ENCODE measurements at places on chromosomes 7 and 10.

DNA sequence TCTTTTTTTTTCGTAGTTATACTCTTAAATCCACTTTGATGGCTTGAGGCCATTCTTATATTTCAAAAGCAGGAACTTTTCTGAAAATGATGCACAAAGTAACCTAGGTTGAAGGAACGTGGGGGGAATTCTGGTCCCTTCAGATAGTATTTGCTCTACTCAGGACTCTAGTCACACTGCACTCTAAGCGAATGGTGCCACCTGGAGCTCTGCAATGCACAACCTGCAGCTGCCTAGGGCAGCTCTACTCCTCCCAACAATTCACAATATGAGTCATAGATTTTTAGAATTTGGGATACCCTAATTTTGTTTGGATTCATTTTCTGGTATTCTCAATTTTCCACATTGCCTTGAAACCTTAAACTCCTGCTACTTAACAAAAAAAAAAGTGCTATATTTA lies 17.3 kb downstream of the SYPL1 start:
- no peak for DNase-seq
- no peak overlapping the region for H3K27ac ChIP-seq
- peaks cover 86% of the 10 kb centered on the region for H3K36me3 ChIP-seq
- no peaks in the 10 kb centered on the region for H3K27me3 ChIP-seq
- H3K4me3 ChIP-seq, result no peak overlapping the region
- H3K4me1 ChIP-seq, result peaks cover 6% of the 10 kb centered on the region

GRCh38 chr10:3835770-3836169 lies 50.8 kb upstream of the KLF6 start:
- DNase-seq, result no peak
- no peaks in the 10 kb centered on the region for H3K4me1 ChIP-seq
- no peaks in the 10 kb centered on the region for H3K36me3 ChIP-seq
- H3K4me3 ChIP-seq, result no peak overlapping the region
- no peaks in the 10 kb centered on the region for H3K27me3 ChIP-seq

GRCh38 chr10:45399113-45399512 lies 25.1 kb downstream of the ALOX5 start:
- no peaks in the 10 kb centered on the region for H3K4me1 ChIP-seq
- no peaks in the 10 kb centered on the region for H3K36me3 ChIP-seq
- DNase-seq, result no peak

- no peaks in the 10 kb centered on the region for H3K27me3 ChIP-seq
- H3K36me3 ChIP-seq, result no peaks in the 10 kb centered on the region
- H3K4me1 ChIP-seq, result peaks cover 50% of the 10 kb centered on the region
- H3K4me3 ChIP-seq, result no peak overlapping the region
Measured at GRCh38 chr7:135710417-135711138, 17.4 kb downstream of the SLC13A4 start.

GRCh38 chr10:97764519-97764931 lies 7.3 kb downstream of the SFRP5 start:
- no peak overlapping the region for H3K27ac ChIP-seq
- H3K27me3 ChIP-seq, result no peaks in the 10 kb centered on the region
- no peak for DNase-seq
- H3K4me3 ChIP-seq, result no peak overlapping the region
- no peaks in the 10 kb centered on the region for H3K4me1 ChIP-seq
- peaks cover 34% of the 10 kb centered on the region for H3K36me3 ChIP-seq

- no peaks in the 10 kb centered on the region for H3K36me3 ChIP-seq
- no peaks in the 10 kb centered on the region for H3K4me1 ChIP-seq
- no peak overlapping the region for H3K4me3 ChIP-seq
- no peak for DNase-seq
- H3K27me3 ChIP-seq, result no peaks in the 10 kb centered on the region
- H3K27ac ChIP-seq, result no peak overlapping the region
Measured at GRCh38 chr7:82036146-82036886, 266.5 kb upstream of the HGF start.

DNA sequence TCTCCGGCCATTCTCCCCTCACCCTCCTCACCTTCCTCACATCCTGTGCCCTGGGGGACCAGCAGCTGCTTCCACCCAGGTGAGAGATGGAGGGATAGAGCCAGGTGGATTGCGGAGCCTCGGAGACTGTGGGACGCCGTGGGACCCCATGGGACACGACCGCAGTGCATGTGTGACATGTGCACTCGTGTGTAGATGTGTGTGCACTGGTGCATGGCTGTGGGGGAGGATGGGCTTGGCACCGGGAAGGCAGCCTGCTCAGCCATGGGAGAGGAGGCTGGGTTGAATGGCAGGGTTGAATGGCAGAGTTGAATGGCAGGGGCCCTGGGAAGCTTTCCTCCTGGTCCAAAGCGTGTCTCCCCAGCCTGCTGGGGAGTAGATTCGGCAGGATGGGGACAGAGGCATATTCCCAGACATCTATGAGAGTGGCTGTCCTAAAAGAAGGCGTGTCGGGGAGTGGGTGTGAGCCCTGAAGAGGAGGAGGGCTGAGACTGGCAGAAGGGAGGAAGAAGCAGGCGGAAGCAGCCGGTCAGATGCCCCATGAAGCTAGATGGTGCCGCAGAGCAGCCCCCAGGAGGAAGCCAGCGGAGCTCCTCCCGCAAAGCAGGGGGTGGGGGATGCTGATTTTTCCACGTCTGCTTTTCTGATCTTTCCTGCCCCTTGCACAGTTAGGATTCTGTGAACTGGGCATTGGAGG lies 815 bp downstream of the GIMAP8 start:
- no peaks in the 10 kb centered on the region for H3K36me3 ChIP-seq
- DNase-seq, result no peak
- H3K4me1 ChIP-seq, result peaks cover 20% of the 10 kb centered on the region
- peak overlapping the region; percentile 45 for H3K4me3 ChIP-seq
- H3K27me3 ChIP-seq, result no peaks in the 10 kb centered on the region
- H3K27ac ChIP-seq, result peak overlapping the region; percentile 85

GRCh38 chr7:146494952-146495596 lies 378.5 kb downstream of the CNTNAP2 start:
- H3K27me3 ChIP-seq, result no peaks in the 10 kb centered on the region
- no peak for DNase-seq
- H3K27ac ChIP-seq, result no peak overlapping the region
- H3K36me3 ChIP-seq, result no peaks in the 10 kb centered on the region
- H3K4me3 ChIP-seq, result no peak overlapping the region

DNA sequence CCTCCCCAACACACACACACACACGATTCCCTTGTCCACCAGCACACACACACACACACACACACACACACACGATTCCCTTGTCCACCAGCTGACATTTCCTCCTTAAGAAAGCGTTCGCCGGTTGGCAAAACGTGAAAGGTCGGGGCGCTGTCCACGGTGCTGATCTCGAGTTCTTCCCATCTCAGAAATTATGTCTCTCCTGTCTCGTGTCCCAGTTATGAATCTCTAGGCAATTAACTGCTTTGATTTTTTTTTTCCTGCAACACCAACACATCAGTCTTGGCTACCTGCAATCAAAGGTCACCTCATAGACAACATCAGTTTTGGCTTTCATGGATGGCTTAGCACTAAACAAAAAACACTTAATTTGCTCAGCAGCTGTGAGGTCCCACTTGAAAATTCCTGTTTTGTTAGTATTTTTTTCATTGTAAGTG lies 1.9 kb downstream of the INA start:
- H3K27ac ChIP-seq, result no peak overlapping the region
- H3K36me3 ChIP-seq, result no peaks in the 10 kb centered on the region
- H3K4me1 ChIP-seq, result peaks cover 16% of the 10 kb centered on the region
- no peak for DNase-seq
- no peak overlapping the region for H3K4me3 ChIP-seq
- peaks cover 90% of the 10 kb centered on the region for H3K27me3 ChIP-seq
